ENCODE measurements at places on chromosomes 7 and 10.

DNA sequence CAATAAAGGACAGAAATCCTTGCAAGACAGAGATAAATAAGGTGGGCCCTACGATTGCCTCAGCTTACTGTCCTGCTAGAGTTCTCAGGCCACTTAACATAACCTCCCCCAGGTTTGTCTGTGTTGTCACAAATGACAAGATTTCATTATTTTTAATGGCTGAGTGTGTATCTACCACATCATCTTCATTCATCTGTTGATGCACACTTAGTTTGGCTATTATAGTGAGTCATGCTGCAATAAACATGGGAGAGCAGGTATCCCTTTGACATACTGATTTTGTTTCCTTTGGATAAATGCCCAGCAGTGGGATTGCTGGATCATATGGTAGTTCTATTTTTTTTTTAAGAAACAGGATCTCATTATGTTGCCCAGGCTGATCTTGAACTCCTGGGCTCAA is 60.6 kb downstream of the PRTFDC1 start:
- no peak for DNase-seq

- no peak for DNase-seq
Measured at GRCh38 chr10:81569488-81569887, 305.5 kb upstream of the NRG3 start.

DNA sequence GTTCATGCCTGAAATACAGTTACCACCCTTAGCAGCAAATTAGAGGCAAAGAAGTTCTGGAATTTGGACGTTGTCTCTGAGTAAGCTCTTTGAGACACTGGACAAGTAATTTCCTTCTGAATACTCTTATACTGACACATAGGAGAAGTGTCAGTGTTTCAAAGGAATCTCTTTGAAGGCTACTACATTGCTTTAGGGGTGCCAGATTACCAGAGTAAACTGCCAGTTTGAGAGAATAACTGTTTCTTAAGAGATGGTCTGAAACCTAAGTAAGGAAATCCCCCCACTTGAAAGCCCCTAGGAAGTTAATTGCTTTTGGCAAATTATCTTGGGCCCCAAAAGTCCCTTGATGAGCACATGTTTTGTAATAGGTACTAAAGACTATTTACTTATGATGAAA is 3.4 kb downstream of the FAS start:
- no peak for DNase-seq

DNA sequence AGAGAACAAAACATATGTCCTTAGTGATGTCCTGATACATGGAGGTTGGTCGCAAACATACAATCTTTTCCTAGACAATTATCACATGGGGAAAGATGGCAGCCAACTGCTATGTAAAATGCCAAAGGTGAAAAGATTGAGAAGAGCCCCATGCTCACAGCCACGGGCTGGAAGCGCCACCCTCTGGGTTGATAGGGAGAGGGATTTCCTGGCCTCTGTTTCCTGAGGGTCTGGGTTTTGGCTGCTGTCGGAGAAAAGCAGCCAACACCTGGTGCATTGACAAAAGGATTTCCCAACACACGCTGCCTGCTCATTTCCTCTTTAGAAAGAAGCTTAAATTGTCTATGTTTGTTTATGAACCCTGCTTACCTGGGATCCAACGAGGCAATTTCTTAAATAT is 43.8 kb downstream of the ITIH5 start:
- DNase-seq: no peak

DNA sequence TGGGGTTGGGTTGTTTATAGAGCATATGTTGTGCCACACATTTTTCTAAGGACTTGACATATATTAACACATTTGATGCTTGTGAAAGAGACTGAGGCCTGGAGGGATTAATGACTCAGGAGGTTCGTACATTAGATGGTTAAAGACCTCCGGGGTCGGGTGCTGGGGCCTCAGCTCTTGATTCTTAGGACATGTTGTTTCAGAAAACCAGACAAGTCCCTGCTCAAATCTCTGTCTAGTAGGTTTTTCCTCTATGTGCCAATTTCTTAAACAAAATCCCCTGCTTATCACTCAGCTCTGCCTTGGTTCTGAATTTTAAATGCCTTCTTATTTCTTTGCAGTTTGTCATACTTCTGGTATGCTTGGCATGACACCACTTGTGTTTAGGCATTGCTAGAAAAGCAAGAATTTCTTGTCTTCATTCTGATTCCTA is 5.8 kb downstream of the UPP1 start:
- no peak for DNase-seq

GRCh38 chr7:13945670-13946069 is 43.8 kb downstream of the ETV1 start:
- DNase-seq: peak; percentile 9

DNA sequence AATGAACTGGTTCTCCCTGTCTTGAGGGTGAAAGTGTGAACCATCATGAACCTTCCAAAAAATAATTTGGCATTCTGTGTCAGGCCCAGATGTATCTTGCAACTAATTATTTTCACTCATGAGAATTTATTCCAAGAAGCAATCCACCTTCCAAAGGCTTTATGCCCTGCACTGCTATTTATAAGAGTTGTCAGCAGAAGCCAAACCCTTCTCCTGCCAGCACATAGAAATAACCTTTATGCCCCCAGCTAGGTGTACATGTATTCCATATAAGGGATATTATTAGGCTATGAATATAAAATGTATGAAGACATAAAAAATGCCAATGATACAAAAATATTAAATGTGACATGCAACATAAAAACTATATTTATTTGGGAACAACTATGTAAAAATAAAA is 69.0 kb upstream of the GDF10 start:
- DNase-seq: no peak
